ENCODE measurements at places on chromosomes 5 and 9.

DNA sequence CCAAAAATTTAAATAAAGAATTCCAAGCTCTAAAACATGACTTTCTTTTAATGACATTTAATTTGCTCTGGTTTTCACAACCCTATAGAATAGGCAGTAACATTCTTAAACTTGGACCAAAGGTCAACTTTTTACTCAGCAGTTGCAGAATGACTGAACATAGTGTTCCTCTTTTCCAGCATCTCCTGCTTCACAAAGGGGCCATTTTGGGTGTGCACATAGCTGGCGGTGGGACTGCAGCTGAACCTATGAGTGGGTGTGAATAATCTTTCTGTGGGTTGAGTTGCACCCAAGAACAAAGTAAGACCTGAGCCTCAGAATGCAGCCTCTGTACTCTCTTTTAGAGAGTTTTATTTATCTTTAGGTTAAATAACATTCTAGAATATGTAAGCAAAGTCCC, 96.9 kb upstream of the HAPLN1 start:
- DNase-seq = no peak

- DNase-seq = no peak
Measured at GRCh38 chr5:38023799-38024198, 184.0 kb upstream of the GDNF start.

GRCh38 chr5:157175071-157175612, 5.5 kb upstream of the ITK start:
- no peak for DNase-seq

GRCh38 chr5:127307868-127308267, 17.3 kb downstream of the MEGF10 start:
- no peak for DNase-seq

GRCh38 chr5:317086-317811, 4.3 kb upstream of the AHRR start:
- no peak for DNase-seq

DNA sequence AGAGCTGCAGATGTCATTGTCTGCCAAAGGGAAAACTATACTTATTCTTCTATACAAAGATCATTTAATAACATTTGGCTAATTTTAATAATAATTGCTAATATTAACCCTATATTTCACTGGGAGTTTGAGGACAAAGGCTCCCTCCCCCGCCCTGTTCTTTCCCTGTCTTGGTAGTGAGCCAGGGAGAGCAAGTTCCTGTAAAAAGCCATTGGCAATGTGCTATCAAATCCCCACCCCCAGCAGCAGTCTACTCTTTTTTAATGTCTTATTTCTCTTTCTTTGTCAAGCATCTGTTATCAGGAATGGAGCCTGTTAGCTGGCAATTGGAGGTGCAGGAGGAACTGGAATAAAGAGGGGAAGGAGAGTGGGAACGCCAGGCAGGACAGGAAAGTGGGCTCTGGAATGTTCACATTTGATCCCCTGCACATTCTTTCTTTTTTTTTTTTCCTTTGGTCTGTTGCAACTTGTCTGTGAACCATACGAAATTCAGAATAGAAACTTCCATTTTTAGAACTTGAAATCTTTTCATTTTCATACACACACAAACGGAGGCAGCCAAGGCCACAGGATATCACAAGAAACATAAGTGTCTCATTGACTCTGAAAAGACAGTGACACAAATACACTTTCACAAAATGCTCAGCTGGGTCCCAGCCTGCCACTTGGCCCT, 664.8 kb upstream of the ZNF608 start:
- no peak for DNase-seq

DNA sequence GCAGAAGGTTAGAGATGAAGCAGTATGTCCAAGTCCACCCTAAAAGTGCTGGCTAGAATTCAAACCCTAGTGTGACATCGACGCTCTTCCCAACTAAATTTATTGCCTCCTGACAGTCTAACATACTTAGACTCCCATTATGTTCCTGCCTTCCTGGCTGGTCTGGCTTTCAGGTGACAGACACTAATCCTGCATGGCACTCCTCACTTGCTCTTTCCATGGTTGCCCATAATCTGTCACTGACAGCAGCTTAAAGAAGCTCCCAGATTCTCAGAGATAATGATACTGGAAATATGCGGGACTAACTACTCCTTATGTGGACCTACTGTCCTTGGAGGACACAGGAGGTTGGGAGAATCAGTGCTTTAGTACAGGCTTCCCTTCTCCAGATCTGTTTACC, 41.7 kb upstream of the HTR1A start:
- no peak for DNase-seq

DNA sequence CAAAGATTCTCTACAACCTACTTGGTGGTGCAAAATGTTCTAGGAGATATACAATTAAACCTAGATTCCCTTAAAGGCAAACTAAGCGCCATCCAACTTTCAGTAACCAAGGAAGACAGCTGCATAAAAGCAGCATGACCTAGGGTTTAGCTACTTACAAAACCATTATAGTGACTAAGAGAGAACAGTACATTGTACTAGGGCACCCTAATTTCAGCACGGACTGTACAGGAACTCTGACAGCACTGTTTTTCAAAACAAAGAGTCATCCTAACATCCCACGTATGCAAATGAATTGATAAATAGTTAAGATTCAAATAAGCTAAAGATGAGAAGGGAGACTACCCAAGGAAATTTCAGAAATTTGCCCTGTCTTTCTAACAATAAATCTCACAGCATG, 30.0 kb downstream of the STRBP start:
- no peak for DNase-seq

DNA sequence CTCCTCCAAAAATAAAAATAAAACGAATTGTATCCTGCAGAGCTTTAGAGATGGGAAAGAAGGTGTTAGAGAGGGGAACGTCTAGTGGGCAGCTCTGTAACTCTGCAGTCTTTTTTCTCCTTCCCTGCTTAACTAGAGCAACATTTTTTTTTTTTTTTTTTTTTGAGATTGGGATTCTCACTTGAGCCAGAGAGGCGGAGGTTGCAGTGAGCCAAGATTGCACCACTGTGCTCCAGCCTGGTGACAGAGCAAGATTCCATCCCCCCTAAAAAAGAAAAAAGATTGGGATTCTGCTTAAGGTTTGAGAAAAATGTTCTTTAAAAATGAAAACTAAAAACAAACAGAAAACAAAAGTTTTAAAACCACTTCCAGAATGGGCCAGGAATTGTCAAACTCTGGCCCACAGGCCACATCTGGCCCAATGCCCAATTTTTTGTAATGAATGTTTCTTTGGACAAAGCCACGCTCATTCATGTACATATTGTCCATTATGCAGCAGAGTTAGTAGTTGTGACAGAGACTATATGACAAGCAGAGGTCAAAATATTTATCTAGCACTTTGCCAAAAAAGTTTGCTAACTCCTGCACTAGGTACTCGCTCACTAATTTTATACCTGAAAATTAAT, 98.5 kb downstream of the ZCCHC7 start:
- no peak for DNase-seq

DNA sequence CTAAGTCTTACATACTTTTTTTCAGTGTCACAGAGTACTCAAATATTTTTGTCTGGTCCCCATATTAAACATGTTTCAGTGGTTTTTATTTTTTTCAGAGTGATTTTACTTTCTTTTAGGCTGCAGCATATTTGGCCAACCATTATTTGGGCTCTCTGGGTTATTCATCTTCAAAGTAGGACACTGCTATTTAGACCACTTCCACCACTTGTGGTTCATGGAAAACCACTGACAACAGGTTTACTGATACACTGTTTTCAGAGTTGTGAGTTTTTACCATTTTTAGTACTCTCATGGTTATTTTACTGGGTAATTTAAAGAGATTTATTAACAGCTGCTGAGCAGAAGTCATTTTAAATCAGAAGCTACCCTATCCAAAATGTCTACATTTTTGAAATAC, 437.6 kb downstream of the KIAA0825 start:
- DNase-seq = no peak

All from mucosa of descending colon (tissue), 3 donors.